ENCODE measurements at places on chromosomes 2 and 18.

GRCh38 chr18:3223356-3223755 is 3.6 kb upstream of the MYOM1 start:
- no peak for DNase-seq

DNA sequence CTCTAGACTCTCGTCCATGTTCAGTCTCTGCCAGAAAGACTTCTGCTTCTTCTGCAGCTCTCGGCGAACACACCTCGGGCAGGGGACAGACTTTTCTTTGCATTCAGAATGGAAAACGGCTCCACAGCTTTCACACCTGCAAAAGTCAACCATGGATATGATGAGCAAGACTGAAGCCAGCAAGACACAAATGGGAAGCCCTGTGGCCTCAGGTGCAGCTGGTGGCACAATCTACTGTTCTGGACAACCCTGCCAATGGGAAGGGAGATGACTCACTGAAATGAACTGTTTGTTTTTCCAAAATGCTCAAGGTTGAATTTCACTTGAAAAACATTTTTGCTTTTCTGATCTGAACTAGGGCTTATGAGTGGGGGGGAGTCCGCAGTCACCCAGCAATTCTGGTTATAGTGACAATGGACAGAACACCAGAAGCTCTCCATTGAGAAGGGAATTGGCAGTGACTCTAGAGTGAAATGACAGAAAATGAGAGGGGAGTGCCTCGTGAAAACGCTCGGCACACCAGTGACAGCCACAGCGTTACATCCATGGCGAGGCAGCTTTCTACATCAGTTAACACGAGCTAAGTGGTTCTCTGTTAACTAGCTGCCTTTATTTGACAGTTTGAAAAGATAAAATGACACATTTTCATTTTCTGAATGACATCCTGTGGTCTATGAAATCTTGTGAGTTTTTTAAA is 58.8 kb upstream of the FZD5 start:
- no peak for DNase-seq

GRCh38 chr2:188668017-188668680 is 306.0 kb upstream of the COL3A1 start:
- no peak for DNase-seq

GRCh38 chr2:204046145-204046544 is 109.6 kb downstream of the ICOS start:
- no peak for DNase-seq

Measured in common myeloid progenitor, CD34-positive (primary cell).